Tibial artery (tissue), 4 donors: ENCODE measurements at places on chromosomes 1 and 21.

- no peak overlapping the region for H3K4me3 ChIP-seq
- H3K36me3 ChIP-seq, result no peaks in the 10 kb centered on the region
- no peak overlapping the region for H3K27ac ChIP-seq
- DNase-seq, result no peak
Measured at GRCh38 chr1:106344494-106344893, 712.0 kb upstream of the PRMT6 start.

- no peak overlapping the region for H3K27ac ChIP-seq
- no peak overlapping the region for H3K4me3 ChIP-seq
- DNase-seq, result no peak
- H3K27me3 ChIP-seq, result no peaks in the 10 kb centered on the region
- no peaks in the 10 kb centered on the region for H3K36me3 ChIP-seq
- H3K4me1 ChIP-seq, result no peaks in the 10 kb centered on the region
Measured at GRCh38 chr1:244311784-244312532, 139.8 kb downstream of the ADSS2 start.

GRCh38 chr1:55877437-55878232, 662.5 kb upstream of the USP24 start:
- H3K4me3 ChIP-seq, result no peak overlapping the region
- H3K27me3 ChIP-seq, result no peaks in the 10 kb centered on the region
- no peak for DNase-seq
- peaks cover 7% of the 10 kb centered on the region for H3K4me1 ChIP-seq
- H3K36me3 ChIP-seq, result no peaks in the 10 kb centered on the region
- no peak overlapping the region for H3K27ac ChIP-seq

DNA sequence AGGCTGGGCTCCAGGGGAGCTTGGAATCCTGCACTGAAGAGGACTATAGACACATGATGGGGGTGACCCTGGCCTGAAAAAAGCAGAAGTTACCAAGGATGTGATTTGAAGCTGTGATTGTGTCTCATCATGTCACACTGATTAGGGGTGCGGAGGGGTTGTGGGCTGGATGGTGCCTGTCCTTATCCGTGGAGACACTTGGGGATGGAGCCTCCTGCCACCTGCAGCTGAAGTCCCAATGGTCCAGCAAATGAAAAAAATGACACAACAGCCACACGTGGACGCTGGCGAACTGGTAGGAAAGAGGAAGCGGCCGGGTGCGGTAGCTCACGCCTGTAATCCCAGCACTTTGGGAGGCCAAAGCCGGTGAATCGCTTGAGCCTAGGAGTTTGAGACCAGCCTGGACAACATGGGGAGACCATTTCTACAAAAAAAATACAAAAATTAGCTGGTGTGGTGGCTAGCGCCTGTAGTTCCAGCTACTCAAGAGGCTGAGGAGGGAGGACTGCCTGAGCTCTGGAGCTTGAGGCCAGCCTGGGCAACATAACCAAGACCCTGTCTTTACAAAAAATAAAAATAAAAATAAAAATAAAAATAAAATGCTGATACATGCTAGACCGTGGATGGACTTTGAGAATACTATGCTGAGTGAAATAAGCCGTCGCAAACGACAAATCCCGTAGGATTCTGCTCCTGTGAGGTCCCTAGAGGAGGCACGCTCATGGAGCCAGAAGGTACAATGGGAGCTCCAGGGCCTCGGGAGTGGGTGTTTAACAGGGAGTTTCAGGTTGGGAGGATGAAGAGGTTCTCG, 838 bp upstream of the IBA57 start:
- H3K4me1 ChIP-seq, result peaks cover 13% of the 10 kb centered on the region
- peak overlapping the region; percentile 86 for H3K4me3 ChIP-seq
- peak overlapping the region; percentile 91 for H3K27ac ChIP-seq
- no peaks in the 10 kb centered on the region for H3K36me3 ChIP-seq

- no peak for DNase-seq
- H3K4me1 ChIP-seq, result peaks cover 3% of the 10 kb centered on the region
- peak overlapping the region; percentile 73 for H3K4me3 ChIP-seq
- H3K27ac ChIP-seq, result peak overlapping the region; percentile 87
Measured at GRCh38 chr1:225880222-225880588, 2.0 kb downstream of the TMEM63A start.

DNA sequence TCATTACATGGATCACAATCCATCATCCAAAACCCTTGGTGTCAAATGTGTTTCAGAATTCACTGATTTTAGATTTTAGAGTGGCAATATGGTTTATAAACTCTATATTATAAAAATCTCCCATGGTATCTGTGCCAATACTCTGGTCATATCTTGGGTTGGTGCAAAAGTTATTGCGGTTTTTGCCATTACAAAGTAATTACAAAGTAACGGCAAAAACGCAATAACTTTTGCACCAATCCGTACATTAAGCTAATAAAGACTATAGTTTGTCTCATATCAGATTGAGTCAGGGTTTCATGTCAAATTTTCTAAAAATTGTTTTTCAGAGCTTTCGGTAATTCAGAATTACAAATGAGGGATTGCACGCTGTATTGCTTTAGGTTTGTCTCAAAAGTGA, 23.4 kb upstream of the NTMT2 start:
- H3K4me3 ChIP-seq, result no peak overlapping the region
- no peaks in the 10 kb centered on the region for H3K36me3 ChIP-seq
- H3K4me1 ChIP-seq, result no peaks in the 10 kb centered on the region
- no peak for DNase-seq

- H3K4me3 ChIP-seq, result no peak overlapping the region
- no peak for DNase-seq
- no peaks in the 10 kb centered on the region for H3K36me3 ChIP-seq
- H3K27me3 ChIP-seq, result no peaks in the 10 kb centered on the region
Measured at GRCh38 chr1:232917053-232917452, 33.4 kb upstream of the NTPCR start.

DNA sequence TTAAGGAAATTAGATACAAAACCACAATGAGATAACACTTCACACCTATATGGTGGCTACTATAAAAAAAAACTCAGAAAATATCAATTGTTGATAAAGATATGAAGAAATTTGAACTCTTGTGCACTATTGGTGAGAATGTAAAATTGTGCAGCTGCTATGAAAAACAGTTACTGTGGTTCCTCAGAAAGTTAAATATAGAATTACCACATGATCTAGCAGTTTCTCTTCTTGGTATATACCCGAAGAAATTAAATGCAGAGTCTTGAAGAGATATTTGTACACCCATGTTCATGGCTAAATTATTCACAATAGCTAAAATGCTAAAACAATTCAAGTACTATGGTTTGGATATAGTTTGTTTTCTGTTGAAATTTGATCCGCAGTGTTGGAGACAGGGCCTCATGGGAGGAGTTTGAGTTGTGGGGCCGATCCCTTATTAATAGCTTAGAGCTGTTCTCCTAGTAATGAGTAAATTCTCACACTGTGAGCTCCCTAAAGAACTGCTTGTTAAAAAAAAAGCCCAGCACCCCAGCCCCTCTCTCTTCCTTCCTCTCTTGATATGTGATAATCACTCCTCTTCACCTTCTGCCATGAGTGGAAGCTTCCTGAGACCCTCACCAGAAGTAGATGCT, 1412.1 kb downstream of the PLA2G4A start:
- no peaks in the 10 kb centered on the region for H3K4me1 ChIP-seq
- H3K36me3 ChIP-seq, result no peaks in the 10 kb centered on the region
- DNase-seq, result no peak
- no peak overlapping the region for H3K4me3 ChIP-seq
- no peak overlapping the region for H3K27ac ChIP-seq
- no peaks in the 10 kb centered on the region for H3K27me3 ChIP-seq

DNA sequence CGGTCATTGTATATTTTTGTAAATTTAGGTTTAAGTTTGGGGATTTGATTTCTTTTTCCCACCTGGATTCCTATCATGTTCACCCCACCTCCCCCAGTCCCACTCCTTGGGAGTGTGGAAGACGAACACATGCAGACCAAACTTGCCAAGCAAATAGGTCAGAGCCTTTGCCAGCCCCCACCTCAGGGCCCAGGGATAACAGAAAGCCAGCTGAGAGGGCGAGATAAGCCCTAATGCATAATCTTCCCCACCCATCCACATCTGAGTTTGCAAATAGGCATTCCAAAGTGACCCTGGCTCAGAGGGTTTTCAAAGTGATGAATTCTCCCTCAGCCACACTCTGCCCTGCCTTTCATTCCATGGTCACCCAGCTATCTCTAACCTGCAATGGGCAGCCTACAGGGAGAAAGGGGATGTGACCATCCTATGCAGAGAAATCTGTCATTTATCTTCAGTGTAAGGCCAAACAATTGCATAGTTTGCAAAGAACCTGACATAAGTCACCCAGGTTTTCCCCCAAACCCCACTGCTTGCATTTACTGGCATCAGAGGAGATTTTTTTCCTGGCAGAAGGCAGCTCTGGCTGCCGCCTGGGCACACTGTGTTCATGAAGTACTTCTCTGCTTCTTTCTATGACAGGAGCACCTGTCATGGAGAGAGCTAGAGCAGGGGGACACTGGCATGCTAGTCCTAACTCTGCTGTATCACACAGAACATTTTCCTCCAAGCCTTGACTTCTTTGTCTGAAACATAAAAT, 69.0 kb upstream of the NFIA start:
- no peaks in the 10 kb centered on the region for H3K27me3 ChIP-seq
- no peaks in the 10 kb centered on the region for H3K36me3 ChIP-seq
- H3K4me1 ChIP-seq, result peaks cover 26% of the 10 kb centered on the region
- no peak overlapping the region for H3K4me3 ChIP-seq
- H3K27ac ChIP-seq, result peak overlapping the region; percentile 28
- no peak for DNase-seq

DNA sequence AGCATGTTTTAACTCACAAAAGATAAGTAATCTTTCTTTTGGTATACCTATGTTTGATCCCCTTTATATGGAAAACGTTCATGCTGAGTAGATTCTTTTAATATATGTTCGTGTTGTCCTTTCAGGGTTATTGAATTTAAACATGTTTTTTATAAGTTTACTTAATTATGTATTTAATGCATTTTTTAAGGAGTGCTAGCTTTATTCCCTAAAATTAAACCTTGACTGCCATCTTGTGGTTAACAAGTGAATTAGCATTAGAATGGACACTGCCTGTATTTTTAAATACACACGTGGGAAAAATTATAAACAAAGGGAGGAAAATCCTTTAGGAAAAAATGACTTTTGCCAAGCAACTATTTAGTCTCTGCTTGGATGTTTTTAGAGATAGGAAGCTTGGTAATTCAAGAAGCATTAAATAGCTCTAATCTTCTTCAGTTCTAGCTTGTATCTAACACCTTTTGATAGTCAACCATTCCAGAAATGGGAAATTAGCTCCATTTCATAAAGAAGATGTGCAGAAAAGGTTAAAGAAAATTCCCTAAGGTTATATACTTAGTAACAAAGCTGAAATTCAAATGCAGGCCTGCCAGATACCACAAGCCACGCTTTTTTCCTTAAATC, 43.0 kb downstream of the UBE2U start:
- H3K4me1 ChIP-seq, result peaks cover 6% of the 10 kb centered on the region
- no peak for DNase-seq

DNA sequence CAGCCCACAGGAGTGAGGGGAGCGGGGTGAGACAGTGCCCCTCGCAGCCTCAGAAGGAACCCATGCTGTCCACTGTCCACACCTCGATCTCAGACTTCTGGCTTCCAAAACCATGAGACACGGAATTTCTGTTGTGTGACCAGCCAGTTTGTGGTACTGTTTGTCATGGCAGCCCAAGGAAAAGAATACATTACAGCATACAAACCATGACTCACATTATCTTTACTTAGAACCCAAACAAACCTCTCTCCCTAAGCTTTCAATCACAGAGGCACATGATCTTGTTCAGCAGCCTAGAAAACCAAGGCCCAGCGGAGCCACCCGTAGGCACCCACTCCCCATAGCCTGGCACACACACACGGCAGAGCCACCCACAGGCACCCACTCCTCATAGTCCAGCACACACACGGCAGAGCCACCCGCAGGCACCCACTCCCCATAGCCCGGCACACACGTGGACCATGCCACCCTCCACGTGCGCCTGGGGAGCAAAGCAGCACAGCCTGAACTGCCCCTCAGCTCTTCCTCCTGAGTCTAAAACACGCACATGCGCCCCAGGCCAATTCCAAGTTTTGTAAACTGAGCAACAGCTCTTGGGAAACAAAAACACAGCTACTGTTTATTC, 458 bp upstream of the KRTAP10-4 start:
- H3K4me1 ChIP-seq, result no peaks in the 10 kb centered on the region
- no peak overlapping the region for H3K27ac ChIP-seq
- no peak overlapping the region for H3K4me3 ChIP-seq
- peaks cover 36% of the 10 kb centered on the region for H3K27me3 ChIP-seq
- DNase-seq, result no peak
- H3K36me3 ChIP-seq, result no peaks in the 10 kb centered on the region

- H3K27ac ChIP-seq, result no peak overlapping the region
- H3K36me3 ChIP-seq, result no peaks in the 10 kb centered on the region
Measured at GRCh38 chr1:18666317-18666920, 35.8 kb downstream of the PAX7 start.

DNA sequence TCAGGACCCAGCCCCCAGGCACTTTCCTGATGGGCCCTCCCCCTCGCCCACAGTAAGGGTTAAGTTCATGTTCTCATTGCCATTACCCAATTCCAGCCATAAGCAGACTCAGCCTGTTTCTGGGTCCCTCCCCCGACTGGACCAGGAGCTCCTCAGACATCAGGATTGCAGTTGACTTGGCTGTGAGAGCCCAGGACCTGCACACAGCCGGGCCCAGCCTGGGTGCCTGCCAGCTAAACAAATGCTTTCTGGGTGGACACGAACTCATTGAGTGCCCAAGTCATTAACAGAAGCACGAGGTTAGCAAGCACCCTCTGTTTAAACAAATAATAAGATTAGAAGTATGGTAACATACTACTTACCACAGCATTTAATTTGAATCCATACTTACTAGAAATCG, 147.9 kb upstream of the POU3F1 start:
- no peaks in the 10 kb centered on the region for H3K4me1 ChIP-seq
- no peak overlapping the region for H3K4me3 ChIP-seq
- no peaks in the 10 kb centered on the region for H3K27me3 ChIP-seq
- H3K36me3 ChIP-seq, result no peaks in the 10 kb centered on the region
- H3K27ac ChIP-seq, result no peak overlapping the region

DNA sequence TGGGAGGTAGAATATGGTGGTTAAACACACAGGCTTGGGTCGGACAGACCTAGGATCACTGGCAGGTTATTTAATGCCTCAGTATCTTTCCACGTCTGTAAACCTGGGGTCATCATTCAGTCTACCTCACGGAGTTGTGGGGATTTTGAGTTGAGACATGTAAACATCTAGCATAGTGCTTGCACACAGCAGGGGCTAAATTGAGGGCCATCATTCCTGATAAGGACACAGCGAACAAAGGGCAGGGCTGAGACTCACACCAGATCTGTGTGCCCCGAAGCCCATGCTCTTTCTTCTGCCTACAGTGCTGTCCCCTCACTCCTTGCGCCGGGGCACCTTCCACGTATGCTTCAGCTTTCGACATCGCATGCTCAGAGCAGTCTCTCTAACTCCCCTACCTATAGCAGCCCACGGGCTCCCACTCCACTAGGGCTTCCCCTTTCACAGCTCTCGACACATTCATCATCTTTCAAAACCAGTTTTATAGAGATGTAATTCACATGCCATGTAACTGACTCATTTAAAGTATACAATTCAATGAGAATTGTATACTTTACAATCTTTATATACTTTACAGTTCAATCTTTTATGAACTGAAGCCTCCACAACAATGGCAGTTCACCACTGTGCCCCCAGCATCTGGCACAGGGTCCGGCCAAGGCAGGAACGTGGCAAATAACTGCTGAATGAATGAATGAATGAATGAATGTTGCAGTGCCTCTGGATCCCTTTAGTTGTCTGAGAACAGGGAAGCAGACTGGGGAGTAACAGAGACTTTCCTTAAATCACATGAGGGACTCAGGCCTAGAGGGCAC, 48.0 kb downstream of the GPR161 start:
- H3K36me3 ChIP-seq, result no peaks in the 10 kb centered on the region
- H3K4me1 ChIP-seq, result peaks cover 38% of the 10 kb centered on the region
- no peaks in the 10 kb centered on the region for H3K27me3 ChIP-seq
- no peak for DNase-seq
- no peak overlapping the region for H3K27ac ChIP-seq
